ENCODE measurements at places on chromosomes 2 and 18.
A peak's percentile ranks its signal among the peaks of the same experiment; 100 is the strongest.

- DNase-seq = no peak
These were observed 26.8 kb downstream of the PPP1CB start for GRCh38 chr2:28778392-28778791.

DNA sequence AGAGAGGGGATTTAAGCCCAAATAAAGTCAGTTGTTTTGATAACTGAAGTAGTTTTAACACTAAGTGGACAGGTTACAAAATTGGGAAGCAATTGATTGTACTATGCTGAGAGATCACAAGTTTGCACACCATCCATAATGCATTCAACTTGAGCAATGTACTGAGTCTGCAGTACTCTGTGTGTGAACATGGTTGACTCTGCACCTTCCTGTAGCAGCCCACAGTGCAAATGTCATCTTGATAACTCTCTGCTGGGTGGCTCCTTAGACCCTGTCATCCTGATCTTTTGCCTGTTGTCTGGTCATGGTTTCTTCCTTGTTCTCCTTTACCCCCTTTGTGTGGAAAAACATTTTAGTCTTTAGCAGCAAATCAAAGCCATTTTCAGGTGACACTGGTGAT, 168.0 kb downstream of the ARHGAP15 start:
- DNase-seq = no peak

GRCh38 chr2:171587567-171587966, 65.3 kb downstream of the CYBRD1 start:
- no peak for DNase-seq

DNA sequence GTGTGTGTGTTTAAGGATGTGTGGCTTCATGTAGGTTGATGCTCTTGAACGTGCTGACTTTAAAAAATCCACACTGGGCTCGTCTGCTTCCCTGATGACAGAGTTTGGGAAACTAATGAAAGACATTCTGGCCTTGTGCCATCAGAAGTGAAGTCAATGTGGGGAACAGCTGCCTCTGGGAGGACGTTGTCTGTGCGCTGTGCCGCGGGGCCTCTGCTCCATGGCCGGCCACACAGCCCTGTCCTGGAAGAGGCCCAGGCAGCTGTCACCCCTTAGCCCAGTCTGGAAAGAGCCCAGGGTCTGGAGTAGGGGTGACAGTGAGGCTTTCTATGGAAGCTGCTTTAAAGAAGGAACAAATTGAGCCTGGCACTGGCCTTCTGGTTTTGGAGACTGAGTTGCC, 155.8 kb downstream of the SH3RF3 start:
- DNase-seq = no peak

DNA sequence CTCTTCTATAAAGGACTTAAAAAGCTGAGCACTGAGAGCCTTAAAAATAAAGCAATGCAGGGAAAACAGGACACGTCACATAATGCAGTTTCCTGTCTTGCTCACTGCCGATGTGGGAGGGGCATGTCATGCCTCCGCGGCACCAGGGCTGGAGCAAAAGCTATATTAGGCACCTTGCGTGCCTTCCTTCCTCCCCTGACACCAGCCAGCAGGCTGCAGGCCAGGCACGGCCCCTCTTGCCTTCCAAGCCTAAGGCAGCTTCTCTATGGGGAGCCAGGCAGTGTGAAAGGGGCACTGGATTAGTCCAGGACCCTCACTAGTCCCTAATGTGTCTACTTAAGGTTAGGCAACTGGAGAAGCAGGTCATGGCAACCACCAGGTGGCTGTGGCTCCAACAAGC, 26.3 kb downstream of the MRPL35 start:
- DNase-seq = peak; percentile 55

DNA sequence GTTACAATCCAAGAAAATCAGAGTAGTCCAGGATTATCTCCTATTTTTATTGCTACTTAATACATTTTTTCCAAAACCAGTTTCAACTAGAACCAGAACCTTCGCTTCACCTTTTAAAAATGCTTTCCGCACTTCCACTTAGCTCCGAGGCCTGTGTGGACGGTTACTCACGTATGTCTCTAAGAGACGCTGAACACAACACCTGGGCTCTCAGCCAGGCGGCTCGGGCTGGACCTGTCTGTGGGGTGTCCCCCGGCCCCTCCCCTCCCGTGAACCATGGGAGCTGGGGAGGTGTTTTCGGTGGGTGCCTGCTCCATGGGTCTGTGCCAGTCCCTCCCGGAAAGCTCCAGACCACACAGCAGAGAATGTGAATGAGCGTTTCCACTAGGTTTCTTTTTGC, 223.8 kb downstream of the GLI2 start:
- DNase-seq = no peak

- DNase-seq = no peak
These were observed 933.9 kb upstream of the PIK3C3 start for GRCh38 chr18:41021089-41021488.

DNA sequence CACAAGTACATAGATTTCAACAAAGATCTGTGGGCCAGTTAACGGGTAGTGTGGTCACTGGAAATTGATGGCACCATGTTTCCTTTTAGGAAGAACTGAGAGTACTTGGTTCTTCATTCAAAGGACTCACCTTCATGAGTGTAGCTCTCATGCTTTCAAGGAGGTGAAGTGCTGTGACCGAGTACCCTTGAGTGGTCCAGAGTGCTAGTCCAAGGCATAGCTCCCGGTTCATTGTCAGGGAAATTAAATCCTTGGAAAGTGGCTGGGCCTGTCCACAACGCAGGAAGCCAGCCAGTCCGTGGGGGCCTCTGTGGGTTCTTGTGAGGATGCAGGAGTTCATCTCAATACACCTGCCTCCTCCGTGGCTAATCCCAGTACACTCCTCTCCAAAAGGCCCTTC, 295.1 kb downstream of the GALR1 start:
- DNase-seq = no peak

- DNase-seq = no peak
These were observed 170.6 kb downstream of the SLC8A1 start for GRCh38 chr2:40281021-40281940.

DNA sequence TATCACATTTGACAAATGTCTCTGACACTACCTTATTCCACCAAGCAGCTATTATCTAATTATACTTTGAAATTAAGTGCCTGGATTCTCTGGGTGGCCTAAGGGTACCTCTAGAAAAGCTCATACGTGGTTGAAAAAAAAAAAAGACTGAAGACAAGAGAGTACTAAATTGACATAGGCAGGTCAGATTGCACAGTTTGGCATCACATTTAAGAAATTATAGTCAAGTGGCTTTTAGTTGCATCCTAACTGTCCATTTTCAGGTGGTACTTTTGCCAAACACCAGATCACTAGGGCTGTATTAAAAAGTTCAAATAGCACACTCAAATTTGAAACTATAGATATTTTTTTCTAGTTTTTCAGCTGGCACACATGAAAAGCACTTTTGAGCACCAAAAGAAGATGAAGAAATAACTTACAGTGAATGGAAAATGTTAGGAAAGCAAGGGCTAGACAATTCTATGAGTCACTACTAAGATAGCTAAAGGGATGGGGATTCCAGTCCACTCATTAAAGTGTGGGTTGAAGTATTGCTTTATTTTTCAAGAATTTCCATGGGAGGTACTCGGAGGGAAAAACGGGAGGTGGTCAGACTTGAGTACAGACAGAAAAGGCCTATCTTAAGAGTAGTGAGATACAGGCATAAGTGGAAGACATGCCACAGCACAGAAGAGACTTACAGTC, 106.5 kb upstream of the COL5A2 start:
- DNase-seq = no peak

GRCh38 chr2:108297436-108298141, 8.9 kb downstream of the SULT1C2 start:
- no peak for DNase-seq

DNA sequence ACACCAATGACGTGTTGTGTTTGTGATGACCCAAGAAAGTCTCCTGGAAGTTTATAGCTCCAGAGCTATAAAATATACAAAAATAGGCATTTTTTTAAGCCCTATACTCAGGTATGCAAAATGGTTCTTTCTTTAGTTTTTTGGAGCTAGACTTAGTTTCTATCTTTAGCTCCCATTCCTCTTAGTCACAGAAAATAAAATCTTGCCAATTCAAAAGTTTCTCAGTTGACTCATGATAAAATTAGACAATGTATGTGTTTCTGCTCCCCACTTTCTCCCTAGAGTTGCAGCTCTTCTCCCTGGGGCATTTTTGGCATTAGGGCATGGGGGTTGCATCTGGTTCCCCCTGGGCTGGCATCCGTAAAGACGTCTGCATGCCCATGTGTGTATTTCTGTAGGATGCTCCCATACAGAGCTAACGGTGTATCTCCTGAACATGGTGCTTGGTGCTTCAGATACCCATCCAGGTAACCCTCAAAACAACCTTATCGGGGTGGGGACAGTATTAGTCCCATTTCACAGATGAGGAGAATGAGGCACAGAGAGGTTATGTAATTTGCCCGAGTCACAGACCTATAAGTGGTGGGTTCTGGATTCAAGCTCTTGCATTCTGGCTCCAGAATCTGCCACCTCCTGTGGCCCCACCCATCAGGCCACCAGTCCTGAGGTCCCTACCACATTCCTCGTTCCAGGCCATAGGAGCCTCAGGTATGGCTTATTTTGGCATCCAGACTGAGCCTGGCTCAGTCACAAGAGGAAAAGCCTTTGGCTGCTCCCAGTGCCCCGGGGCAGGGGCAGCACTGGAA, 43.1 kb upstream of the ASAP2 start:
- no peak for DNase-seq

GRCh38 chr18:57539702-57540101, 46.8 kb downstream of the FECH start:
- no peak for DNase-seq

DNA sequence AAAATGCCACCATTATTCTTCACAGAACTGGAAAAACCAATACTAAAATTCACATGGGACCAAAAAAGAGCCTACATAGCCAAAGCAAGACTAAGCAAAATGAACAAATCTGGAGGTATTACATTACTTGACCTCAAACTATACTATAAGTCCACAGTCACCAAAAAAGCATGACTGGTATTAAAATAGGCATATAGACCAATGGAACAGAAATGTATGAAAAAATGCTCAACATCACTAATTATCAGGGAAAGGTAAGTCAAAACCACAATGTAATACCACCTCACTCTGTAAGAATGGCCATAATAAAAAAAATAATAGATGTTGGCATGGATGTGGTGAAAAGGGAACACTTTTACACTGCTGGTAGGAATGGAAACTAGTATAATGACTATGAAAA, 158.6 kb downstream of the CDH2 start:
- no peak for DNase-seq

DNA sequence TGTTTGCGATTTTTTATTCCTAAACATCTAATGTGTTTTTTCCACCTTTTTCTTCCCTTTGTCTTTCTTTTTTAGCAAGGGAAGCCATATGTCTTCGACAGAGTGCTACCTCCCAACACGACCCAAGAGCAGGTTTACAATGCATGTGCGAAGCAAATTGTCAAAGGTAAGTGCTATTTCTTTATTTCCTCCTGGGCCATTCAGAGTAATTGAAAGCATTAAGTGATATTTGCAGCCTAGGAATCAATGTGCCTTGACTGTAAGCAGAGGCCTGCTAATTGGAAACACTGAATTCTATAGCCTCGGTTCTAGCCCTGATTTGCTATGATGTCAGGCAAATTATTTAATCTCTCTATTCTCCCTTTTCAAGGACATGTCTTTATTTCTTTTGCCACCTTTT, 47.0 kb downstream of the KIF5C start:
- DNase-seq = no peak

- DNase-seq = no peak
These were observed 318.2 kb downstream of the RND3 start for GRCh38 chr2:150169237-150169629.

GRCh38 chr2:128214866-128215460, 103.7 kb downstream of the HS6ST1 start:
- DNase-seq = no peak

DNA sequence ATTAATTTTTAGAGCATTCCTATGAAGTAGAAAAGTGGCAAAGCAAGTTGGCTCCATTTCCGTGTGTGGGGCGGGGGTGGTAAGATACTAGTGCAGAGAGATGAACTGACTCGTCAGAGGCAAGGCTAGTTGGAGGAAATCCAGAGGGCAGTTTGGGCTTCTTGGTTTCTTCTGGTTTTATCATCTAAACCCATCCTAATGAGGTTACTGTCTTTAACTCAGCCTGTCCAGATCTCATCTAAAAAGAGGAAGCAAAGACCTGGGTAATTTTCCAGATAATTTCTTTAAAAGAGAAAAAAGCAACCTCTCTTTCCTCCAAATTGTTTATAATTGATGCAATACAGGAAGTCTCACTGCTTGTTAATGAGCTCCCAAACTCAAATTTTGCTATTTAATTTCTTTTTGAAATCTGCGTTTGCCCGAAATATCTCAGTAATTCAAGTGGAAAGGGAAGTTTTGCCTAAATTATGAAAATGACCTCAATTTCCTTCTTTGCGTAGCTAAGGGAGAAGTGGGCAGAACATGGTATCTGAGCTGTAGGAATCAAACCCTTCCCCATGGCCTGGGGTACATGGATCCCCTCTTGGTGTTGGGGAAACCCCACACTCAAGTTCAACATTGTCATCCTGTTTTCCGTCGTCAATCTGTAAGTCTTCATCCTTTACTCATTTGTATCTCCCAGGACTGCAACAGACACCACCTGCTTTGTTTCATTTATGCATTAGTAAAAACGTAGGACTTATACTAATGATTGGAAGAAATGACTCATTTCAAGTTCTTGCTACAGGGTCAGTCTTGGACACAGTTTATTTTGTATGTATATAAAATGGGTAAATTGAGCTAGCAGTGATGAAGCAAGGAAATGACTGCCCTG, 89.1 kb upstream of the KLF7 start:
- no peak for DNase-seq

DNA sequence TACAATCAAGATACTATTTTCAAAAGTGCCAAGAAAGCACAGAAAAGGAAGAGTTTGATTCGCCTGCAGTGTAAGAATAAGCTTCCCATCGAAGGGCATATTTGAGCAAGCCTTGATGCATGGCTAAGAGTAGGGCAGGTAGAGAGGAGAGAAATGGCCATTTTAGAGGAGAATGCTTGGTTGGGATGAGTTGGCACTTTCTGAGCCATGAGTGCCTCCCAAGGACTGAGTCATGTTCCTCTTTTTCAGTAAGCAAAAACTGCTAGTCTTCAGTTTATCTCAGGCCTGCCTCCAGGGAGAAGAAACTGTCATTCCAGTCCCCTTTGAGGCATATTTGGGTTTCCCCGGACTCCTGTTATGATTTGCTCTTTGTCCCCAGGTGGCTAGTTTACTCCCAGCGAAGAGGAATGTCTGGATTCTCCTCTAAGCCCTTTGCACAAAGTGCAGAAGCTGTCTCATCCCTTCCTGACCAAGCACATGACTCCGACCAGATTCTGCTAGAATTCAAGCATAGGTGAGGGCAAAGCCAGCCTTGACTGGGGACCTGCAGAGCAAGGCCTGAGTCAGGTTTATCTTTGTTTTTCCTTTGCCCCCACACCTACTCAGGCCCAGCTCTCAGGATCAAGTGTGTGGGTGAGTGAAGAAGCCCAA, 115.2 kb downstream of the TTC32 start:
- no peak for DNase-seq

DNA sequence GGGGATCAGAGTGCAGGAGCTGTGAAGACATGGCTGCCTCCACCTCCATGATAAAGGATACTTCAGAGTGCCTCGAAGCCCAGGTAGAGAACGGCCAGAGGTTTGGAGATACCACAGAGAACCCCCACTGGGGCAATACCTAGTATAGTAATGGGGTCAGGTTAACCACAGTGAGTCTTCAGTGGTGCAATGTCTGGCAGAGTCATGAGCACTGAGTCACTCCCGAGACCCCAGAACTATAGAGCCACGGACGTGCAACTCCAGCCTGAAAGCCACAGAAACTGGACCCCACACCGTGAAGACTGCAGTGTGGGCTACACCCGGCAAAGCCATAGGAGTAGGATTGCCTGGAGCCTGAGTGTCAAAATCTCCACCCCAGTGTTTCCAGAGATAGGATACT, 746.6 kb downstream of the CBLN2 start:
- DNase-seq = no peak

- no peak for DNase-seq
These were observed 347.0 kb upstream of the ID2 start for GRCh38 chr2:8334866-8335325.

GRCh38 chr18:11962597-11962996, 18.7 kb upstream of the IMPA2 start:
- no peak for DNase-seq

Data from stimulated activated CD4-positive, alpha-beta T cell treated with anti-CD3 and anti-CD28 coated beads, Interleukin-4, amount 100 ng/mL, for 1 hour (primary cell).